ENCODE measurements at places on chromosomes 5 and 9. TPM values are rescaled to one million over a fixed set of nuclear protein-coding genes. Genes with fewer than 3 reads are reported as not detected.

DNA sequence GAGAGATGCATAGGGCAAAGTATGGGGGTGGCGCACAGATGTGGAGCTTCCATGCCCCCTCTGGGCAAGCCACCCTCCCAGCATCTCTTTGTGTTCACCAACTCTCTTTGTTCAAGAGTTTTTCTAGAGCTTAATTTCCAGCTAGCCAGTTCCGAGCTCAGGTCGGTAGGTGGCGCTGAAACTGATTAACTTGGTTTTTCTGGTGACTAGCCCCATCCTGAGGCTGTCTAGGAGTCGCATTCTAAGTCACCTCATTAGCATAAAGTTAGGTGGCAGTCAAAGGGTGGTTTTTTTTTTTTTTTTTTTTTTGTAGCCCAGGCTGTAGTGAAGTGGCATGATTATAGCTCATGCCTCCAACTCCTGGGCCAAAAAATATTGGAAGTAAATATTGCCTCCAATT, 476.4 kb downstream of the KDM4C start:
- no peak for DNase-seq

DNA sequence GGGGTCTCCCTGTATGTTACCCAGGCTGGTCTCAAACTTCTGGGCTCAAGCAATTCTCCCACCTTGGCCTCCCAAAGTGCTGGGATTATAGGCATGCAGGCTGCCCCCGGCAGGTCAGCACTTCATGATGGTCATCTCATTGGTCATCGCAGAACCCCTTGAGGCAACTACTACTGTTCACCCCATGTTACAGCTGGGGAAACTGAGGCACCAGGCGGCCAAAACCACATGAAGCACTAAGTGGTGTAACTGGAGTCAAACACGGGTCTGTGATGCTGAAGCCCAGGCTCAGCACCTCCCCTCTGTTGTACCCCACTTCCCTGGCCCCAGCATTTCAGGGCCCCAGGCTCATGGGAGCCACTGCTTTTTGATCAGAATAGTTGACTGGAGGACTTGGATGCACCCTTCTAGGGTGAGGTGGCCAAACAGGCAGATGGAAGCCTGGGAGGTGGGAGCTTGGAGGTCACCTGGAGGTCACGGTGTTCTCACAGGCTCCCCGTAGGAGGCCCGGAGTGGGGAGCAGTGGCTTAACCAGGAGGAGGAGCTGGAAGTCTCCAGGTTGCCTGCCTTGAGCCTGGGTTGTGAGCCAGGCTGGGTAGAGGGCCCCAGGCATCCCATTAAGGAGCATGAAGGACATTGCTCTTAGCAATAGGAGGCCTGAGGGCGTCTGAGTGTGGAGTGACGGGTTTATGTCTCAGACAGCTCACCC, 57.3 kb upstream of the RPL26L1 start:
- DNase-seq, result no peak

GRCh38 chr9:133631111-133631510, 5.1 kb upstream of the DBH start:
- DNase-seq, result no peak

PCDHA1 gene
- 0.14 TPM for total RNA-seq

MAP3K1 gene
- total RNA-seq, result 17.3 TPM
